Fibroblast of skin of right quadriceps (primary cell): ENCODE measurements at places on chromosomes 2 and 18.

GRCh38 chr18:56747032-56747658, 96.0 kb downstream of the WDR7 start:
- DNase-seq: no peak

DNA sequence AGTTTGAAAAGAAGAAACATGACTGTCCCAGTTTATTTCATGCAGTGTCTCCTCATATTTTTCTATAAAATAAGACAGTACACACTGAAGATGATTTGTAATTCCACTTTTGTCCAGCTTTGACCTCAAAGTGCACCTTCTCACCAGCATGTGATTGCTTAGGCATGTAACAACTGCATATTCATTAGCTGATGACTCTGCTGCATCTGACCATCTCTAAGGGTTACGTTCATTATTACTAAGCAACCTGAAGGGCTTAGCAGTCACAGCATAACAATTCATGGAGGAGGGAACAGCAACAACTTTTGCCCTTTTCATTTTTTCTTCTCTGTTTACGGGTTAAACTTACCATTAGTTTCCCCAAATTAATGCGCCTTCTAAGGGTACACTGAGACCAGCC, 330.6 kb upstream of the PIK3C3 start:
- no peak for DNase-seq

GRCh38 chr2:176242276-176242675, 27.0 kb upstream of the MTX2 start:
- DNase-seq: peak; percentile 35

DNA sequence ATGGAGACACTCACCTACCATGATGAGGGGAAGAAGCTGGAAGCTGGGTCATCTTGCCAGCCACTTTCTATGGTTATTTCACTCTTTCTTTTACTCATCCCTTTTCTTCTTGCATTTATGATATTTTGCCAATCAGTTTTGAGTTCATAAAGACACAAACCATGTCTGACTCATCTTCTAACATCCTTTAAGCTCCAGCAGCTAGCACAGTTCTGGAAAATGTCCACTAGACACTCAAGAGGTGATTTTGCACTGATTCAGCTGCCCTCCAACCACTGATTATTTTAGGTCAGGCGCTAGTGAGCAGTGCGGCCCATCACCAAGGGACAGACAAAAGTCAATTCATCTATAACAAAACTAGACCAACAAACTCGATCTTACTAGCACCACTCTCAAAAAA, 537.1 kb upstream of the ID2 start:
- DNase-seq: peak; percentile 86

DNA sequence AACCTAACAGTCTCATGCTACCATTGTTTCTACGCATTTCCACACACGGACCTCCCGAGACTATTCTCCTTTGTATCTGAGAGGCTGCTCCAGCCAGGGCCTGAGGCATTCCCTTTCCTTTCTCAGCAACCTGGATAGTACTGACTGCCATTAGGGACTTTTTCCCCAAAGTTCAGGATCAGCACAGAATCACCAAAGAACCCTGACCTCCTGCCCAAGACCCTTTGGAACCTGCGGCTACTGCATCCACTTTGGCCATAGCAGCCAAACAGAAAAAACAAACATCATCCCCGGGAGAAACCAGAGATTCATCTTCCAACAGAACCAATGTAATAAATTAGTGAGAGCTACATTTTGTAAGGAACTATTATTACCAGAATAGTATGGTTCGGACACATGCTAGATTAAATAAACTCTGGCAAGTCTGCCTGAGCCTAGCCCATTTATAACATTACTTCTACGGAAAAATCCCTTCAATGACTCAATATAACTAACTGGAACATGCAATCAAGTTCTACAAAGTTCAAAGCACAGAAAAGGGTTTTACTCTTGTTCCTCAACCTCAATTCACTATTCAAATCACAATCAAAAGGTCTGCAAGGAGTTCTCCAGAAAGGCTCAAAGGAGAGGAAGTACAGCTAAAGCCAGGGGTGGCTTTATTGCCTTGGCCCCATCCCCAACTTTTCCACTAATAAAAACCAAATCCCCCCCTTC, 51.8 kb downstream of the LPIN2 start:
- no peak for DNase-seq

- DNase-seq: no peak
Observed at GRCh38 chr2:191645434-191646162, 32.3 kb upstream of the NABP1 start.

DNA sequence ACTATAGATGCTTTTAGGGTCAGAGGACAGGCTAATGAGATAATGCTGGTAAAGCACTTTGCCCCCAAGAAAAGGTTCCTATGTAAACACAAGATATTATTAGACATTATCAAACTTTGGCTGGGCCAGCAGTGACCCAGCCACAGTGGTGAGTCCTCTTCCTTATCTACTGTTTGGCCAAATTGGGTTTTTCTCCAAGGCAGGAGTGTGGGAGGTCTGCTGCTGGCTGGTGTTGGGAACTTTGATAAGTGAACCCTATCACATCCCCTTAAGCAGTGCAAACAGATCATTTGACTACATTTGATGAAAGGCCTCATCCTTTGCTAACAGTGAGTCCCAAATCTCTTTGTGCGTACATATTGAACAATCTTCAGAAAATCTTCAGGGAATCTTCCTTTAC, 16.2 kb downstream of the FZD7 start:
- DNase-seq: no peak

GRCh38 chr2:223071139-223071538, 19.1 kb downstream of the KCNE4 start:
- DNase-seq: no peak

- DNase-seq: no peak
Observed at GRCh38 chr2:27911458-27912210, 21.1 kb downstream of the BABAM2 start.

DNA sequence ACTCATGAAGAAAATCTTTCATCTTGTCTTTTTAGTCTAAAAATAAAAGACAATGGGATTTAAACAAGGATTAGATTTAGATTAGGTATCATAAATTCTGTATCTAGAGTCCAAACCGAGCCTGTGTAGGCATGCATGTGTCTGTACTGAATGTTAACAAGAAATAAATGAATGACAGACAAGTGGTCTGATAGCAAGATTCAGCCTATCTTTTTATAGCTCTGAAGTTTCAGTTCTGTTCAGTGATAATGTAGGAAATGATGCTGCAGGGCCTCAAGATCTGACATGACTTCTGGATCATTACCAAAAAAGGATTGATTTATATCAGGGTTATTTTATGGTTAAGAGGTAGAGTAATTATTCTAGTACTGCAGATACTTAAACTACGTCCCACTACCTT, 137.0 kb upstream of the ATP5MC3 start:
- DNase-seq: no peak

DNA sequence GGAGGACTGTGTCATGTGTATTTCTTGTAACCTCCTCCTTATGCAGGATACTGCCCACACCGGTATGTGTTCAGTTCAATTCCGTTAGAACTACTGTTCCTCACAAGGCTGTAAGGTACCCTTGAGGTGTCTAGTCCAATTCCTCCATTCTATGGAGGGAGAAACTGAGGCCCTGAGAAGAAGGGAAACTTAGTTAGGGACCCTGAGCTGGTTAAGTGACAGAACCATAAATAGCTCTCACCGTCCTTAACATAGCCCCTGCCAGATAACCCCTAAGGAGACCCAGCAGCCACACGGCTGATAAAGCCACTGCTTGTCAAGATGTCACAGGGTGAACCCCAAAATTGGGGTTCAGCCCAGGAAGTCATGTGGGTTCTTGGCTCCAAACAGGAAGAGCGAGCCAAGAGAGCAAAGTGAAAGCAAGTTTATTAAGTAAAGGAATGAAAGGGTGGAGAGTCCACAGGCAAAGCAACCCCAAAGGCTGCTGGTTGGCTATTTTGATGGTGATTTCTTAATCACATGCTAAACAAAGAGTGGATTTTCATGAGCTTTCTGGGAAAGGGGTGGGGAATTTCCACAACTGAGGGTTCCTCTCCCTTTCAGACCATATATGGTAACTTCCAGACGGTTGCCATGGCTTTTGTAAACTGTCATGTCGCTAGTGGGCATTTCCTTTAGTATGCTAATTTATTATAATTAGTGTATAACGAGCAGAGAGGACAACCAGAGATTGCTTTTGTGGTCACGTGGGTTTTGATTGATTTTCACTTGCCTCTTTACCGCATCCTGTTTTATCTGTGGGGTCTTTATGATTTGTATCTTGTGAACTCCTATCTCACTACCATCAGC, 83.4 kb upstream of the RTN4 start:
- peak; percentile 87 for DNase-seq
